ENCODE measurements at places on chromosomes 12 and 14.

GRCh38 chr12:50201987-50202521 is 34.9 kb upstream of the CERS5 start:
- DNase-seq, result no peak

DNA sequence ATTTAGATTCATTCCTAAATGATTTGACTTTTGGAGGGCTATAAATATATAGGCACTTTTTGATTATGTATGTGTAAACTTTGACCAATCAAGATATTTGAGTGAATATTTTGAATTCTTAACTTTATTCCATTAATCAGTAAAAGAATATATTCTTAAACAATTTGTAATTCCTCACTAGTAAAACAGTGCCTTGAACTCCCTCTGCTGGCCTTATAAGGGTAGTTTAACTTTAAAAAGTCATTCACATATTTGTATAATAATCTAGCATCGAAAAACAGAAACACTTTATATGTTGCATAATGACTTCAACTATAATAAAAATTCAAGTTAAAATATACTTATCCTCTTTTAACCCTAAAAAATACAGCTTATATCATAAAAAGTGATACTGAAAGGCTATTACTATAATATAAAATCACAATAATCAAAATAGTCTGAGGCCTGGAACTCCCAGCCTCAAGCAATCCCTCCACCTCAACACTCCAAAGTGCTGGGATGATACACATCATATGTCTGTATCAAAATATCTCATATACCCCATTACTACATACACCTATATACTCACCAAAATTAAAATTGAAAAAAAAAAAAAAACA is 31.2 kb downstream of the CCDC59 start:
- DNase-seq, result no peak

DNA sequence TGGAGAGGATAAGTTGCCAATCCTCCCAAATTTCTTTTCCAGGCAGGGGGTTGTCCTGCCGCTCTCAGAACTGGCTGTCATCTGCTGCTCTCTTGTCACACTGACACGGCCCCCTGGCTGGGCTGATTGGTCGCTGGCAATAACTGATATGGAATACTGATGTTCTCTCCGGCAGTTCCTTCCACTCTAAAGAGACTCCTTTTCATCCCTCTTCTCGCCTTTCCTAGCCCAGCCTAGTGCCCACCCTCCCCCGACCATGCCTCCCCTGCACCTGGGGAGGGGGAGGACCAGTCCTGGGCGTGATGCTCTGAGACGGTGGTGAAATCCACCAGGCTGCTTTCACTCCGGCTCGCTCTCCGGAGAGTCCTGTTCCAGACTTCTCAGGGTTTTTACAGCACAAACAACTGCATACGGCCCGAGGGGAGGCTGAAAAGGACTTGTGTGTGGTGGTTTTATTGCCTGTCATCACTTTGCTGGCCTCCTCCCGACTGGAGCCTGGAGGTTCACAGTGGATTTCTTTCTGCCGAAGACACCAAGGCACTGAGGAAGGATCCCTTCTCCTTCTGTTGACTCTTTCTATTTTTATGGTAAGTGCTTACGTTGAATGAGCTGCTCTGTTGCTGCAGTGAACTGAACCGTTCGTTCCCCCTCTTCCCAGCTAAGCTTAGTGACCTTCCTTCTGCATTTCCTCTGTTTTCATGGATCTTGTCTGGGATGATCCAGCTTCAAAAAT is at the start of gene ANO4:
Gene ANO4 (plus strand): TSS at position 336 of the 733 bp plus-strand sequence. CDS start 107,010 bp downstream, outside the sequence.
- DNase-seq, result no peak

DNA sequence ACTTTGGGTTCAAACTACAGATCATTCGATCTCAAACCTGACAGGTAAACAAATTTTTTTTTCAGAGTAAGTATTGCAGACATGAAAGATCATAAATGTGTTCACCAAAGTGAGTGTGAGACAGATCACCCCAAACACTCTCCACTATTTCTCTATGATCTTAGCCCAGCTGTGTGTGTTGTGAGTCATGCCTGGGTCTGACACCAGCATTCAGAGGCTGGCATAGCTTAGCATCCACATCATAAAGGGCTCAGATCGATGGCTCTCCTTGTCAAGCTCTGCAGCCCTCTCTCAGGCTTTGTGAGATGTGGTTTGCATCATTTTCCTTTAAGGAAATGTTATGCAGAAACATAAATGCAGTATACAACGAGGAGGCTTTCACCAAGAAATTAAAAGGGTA is 164.9 kb downstream of the ETV6 start:
- peak; percentile 17 for DNase-seq

DNA sequence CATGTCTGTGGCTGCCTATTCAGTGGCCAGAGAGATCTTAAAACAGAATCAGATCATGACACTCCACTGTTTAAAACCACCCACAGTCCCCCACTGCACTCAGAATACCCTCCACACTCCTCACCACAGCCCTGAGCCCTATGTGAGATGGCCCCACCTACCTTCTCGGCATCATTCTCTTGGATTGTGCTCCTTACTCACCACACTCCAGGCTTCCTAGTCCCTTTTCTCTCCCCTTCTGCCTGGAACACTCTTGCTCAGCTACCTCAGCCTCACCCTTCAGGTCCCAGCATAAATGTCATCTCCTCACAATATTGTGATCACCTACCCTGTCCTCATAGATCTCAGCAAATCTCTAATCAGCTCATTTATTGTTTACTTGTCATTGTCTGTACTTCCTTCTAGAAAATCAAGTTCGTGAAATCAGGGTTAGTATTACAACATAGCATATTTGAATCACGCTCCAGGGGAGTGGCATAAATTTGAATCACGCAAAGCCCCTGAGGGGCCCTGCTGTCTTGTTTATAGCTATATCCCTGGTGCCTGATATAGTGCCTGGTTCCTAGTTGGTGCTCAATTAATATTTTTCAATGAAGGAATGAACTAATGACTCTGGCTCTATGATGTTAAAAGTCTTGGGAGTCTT is 42.8 kb downstream of the SLC35F4 start:
- no peak for DNase-seq

DNA sequence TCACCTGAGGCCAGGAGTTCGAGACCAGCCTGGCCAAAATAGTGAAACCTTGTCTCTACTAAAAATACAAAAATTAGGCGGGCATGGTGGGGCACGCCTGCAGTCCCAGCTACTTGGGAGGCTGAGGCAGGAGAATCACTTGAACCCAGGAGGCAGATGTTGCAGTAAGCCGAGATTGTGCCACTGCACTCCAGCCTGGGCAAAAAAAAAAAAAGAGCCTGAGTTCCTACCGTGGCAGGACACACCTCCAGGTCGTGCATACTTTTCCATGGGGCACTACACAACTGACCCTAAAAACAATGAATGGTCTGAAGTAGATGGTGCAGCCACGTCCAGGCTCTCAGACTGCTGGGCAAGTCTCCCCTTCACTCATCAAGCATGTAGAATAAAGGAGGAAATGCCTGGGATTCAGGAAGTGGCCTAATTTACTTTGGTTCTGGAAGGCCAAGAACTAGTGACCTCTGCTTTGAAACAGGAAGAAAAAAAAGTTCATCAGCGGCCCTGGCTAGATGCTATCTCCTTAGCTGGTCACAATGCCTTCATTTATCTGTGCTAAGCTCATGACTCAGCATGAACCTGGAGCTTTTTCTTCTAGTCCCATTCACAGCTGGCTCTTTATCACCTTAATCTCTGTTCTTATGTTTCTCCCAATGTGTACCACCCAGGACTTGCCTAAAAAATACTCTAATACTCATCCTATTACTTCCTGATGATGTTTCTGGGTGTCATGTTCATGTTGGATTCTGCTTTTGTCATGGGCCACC is 55.8 kb upstream of the OR6J1 start:
- no peak for DNase-seq

DNA sequence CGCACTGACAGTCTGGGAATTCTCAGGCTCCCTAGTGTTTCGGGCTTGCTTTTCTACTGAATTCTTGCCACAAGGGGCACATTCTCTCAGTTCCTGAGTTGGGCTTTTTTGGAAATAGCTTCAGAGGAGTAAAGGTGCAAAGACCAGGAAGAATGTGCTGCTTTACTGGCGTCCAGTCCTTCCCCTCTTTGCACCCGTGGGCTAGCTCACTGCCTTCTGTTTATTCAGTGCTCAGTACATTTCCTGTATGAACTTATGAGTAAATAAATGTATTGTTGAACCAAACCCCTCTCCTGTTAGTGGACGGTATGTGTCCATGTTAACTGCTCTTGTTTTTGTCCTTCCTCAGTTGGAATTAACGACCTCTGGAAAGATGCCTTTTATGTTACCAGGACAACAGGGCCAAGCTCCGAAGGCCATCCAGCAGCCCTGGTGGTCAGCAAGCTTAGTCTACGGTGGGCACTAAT is 24.0 kb downstream of the GSG1 start:
- no peak for DNase-seq

DNA sequence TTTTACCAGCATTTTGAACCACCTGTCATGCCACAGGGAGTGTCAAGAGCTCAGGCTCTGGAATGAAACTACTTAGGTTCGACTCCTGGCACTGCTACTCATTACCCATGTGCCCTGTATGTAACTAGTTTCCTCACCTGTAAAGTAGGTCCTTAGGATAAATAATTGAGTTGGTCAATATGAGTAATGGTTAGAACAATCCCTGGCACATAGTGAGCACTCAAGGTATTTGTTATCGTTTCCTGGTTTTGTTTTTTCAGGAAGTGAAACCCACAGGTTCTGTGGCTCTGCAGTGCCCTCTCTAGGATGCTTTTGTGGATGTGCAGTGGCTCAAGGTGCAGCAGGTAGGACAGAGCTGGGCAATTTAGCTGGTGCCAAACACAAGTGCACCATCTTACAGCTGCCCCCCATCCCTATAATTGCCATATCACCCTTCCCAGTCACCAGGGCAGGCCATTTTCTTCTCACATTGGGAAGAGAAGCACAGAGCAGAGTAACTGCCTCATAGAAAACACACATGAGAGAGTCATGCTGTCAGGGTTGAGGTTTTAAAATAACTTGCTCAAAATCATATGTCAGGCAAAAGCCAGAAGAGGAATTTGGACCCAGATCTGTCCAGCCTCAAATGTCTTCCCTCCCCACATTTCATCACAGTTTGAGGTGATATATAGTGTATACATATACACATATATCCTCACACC is 297.5 kb downstream of the RPAP3 start:
- DNase-seq, result no peak

GRCh38 chr12:112792743-112793142 is 1.2 kb downstream of the RPH3A start:
- DNase-seq, result no peak

DNA sequence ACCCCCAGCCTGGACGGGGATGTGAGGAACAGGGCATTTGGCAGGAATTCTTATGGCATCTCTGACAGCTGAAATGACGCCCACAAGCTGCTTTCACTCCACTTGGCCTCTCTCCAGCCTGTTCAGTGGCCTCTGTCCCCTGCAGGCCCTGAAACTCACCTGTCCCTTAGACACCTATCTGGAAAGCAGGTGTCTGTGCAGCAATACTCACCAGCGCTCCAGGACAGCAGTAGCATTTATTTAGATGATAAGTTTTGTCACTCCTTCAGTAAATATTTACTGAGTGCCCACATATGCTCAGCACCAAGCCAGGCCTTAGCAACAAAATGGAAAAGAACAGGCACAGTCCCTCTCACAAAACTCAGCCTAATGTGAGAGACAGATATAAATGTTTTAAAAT is 311.1 kb upstream of the FKBP4 start:
- no peak for DNase-seq
